Cardiac atrium fibroblast (primary cell): ENCODE measurements at places on chromosomes 2 and 18. TPM values are rescaled to one million over a fixed set of nuclear protein-coding genes. Genes with fewer than 3 reads are reported as not detected.

The RNU2-63P gene
- not detected in 2 replicates for total RNA-seq

The KCNS3 gene
- 0.18 and 7.6 TPM in 2 replicates for total RNA-seq

The CXCR2 gene
- not detected in 2 replicates for total RNA-seq

The ACVR1C gene
- total RNA-seq: not detected in 2 replicates

The WNT6 gene
- not detected in 2 replicates for total RNA-seq

The FEV gene
- total RNA-seq: not detected in 2 replicates

The STPG4 gene
- total RNA-seq: not detected in 2 replicates

The CIB4 gene
- not detected in 2 replicates for total RNA-seq
